Head of caudate nucleus (tissue), 42 donors: ENCODE measurements at places on chromosomes 6 and 20.

DNA sequence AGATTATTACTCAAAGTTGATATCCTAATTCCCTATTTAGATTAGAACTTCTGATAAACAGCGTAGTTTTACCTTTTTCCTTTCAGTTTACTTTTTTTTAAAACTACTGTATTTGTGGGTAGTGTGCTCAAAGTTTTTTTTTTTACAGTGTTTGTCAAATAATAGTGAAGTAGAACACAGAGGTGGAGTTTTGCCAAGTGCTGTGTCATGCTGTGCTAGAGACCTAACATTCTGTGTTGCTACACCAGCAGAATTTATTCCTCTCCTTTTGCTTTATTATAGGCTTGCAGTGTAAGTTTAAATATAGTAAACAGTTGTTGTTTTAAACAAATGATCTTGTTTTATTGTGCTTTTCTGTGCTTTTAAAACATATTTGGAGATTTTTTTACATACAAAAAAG lies 125.4 kb downstream of the HIVEP1 start:
- DNase-seq: peak; percentile 61

DNA sequence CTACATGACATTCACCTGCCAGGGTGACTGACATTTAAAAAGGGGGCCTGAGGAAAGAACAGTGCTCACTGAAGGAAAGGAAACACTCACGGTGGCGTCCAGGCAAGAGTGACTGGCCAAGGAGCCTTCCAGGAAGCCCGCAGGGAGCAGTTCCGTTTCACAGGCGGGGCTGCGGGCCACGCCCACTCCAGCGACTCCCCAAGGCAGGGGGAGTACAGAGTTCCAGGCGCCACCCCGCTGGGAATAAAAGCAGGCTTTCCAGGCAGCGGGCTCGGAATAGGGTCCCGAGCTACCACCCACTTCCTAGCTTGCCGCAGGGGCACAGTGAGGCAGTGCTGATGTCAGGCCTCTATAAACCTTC lies 34.2 kb downstream of the PKIG start:
- peak; percentile 22 for DNase-seq

DNA sequence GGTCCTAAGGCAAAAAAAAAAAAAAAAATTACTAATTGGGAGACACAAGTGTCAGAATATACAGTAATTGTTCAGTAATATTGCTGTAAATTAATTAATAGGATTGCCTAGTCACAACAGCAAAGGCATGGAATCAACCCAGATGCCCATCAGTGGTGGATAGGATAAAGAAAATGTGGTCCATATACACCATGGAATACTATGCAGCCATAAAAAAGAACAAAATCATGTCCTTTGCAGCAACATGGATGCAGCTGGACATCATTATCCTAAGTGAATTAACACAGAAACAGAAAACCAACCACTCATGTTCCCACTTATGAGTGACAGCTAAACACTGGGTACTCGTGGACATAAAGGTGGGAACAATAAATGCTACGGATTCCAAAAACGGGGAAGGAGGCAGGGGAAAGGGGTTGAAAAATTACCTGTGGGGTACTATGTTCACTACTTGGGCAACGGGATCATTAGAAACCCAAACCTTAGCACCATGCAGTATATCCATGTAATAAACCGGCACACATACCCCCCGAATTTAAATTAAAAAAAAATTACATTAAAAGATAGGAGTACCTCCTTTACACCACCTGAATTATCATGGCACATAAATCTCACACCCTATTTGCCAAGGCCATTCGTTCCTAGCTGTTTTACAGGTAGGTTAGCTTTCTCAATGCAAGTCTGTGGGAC lies 689 bp upstream of the PFDN4 start:
- no peak for DNase-seq

GRCh38 chr20:35586751-35587425 lies 28.7 kb upstream of the SPAG4 start:
- DNase-seq: no peak
